Right cardiac atrium (tissue), 5 donors: ENCODE measurements at places on chromosomes 4 and X. TPM values are rescaled to one million over a fixed set of nuclear protein-coding genes. Genes with fewer than 3 reads are reported as not detected.

GRCh38 chrX:120561634-120562568 lies 1.1 kb upstream of the CUL4B start:
- DNase-seq, result no peak

- peak; percentile 61 for DNase-seq
These were observed 18.5 kb downstream of the CPZ start for GRCh38 chr4:8610858-8611616.

DNA sequence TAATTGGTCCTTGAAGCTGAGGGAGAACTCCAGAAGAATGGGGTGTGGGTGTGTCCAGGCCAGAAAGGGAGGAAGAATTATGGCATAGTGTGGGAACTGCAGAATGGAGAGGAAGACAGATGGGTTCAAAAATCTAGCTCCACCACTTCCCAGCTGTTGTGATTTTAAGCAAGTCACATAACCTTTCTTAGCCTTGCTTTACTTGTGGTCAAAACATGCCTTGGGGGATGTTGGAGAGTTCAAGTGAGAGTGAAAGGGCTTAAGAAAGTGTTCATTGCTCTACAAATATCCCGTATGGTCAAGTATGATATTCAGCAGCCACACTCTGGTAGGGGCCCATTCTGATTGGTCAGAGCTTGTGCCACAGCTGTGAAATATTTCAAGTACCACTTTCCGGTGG lies 15.0 kb upstream of the STARD8 start:
- DNase-seq, result no peak

GRCh38 chrX:1600406-1601050 lies 9.1 kb downstream of the AKAP17A start:
- peak; percentile 56 for DNase-seq

- no peak for DNase-seq
These were observed 51.0 kb upstream of the TFDP3 start for GRCh38 chrX:133269168-133269567.

- DNase-seq, result no peak
These were observed 2.8 kb downstream of the TMEM185A start for GRCh38 chrX:149628768-149629167.

DNA sequence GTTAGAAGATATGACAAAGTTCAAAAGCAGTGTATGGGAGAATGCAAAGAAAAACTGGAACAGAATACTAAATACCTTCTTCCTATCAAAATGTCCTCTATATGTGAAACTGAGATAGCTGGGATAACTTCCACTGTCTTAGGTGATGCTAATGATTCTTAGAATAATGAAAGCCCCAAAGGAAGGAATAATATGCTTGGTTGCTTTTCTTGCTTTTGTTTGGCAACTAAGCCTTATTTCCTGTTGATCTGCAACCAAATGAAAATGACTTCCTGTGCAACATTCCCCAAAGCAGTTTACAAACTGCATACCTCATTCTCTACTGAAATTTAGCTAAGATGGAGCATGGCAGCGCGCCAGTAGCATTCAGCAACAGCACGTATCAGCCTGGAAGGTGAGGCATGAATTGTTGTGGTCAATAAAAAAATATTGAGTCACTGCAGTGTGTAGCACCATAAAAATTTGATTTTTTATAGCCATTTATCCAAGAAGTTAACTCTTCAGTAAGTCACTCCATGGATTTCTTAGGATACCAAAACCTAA lies 18.7 kb downstream of the NDNF start:
- DNase-seq, result peak; percentile 35

The HSD17B13 gene
- 0.12 TPM for total RNA-seq

The TLR6 gene
- total RNA-seq, result 3.1 TPM
